Stimulated activated naive CD8-positive, alpha-beta T cell treated with anti-CD3 and anti-CD28 coated beads, Interleukin-15, amount 100 ng/mL, for 72 hours (primary cell): ENCODE measurements at places on chromosomes 13 and 19.
A peak's percentile ranks its signal among the peaks of the same experiment; 100 is the strongest.

DNA sequence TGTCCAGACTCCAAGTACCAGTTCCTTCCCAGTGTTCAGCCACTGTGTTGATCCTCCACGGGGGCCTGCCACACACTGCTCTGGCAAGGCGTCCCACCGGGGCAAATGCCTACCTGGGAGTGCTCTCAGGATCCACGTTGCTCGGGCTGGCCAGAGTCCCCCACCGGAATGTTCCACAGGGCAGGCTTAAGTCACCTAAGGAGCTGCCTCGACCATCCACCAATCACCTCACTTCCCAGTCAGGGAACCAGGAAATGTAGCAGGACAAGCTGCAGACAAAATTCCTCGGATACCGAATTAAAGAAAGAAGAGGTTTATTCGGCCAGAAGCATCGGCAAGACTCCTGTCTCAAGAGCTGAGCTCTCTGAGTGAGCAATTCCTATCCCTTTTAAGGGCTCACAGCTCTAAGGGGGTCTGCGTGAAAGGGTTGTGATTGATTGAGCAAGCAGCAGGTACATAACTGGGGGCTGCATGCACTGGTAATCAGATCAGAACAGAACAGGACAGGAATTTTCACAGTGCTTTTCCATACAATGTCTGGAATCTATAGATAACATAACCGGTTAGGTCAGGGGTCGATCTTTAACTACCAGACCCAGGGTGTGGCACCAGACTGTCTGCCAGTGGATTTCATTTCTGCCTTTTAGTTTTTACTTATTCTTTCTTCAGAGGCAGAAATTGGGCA, 56.9 kb upstream of the EDNRB start:
- DNase-seq, result no peak

DNA sequence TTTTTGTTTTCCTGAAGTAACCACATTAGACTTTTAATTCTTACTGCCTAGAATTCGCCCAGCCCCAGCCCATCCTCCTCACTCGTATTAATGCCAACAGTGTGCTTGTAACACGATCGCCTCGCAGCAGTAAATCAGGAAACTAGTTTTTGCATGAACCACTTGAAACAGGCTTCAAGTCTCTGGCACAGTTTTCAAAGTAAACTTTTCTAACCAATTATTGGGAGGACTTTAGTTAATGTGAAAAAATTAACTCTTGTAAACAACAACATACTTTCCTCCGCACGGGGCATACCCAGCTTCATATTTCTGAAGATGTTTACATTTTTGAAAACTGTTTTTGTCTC, 39.2 kb downstream of the TNFRSF19 start:
- DNase-seq, result no peak

- DNase-seq, result no peak
Measured at GRCh38 chr13:21071924-21072323, 10.5 kb upstream of the LATS2 start.

GRCh38 chr19:41089959-41090358, 1.7 kb downstream of the CYP2A13 start:
- no peak for DNase-seq

- DNase-seq, result no peak
Measured at GRCh38 chr19:5314907-5315298, 25.7 kb downstream of the PTPRS start.

- DNase-seq, result no peak
Measured at GRCh38 chr13:66506979-66507378, 723.2 kb downstream of the PCDH9 start.

DNA sequence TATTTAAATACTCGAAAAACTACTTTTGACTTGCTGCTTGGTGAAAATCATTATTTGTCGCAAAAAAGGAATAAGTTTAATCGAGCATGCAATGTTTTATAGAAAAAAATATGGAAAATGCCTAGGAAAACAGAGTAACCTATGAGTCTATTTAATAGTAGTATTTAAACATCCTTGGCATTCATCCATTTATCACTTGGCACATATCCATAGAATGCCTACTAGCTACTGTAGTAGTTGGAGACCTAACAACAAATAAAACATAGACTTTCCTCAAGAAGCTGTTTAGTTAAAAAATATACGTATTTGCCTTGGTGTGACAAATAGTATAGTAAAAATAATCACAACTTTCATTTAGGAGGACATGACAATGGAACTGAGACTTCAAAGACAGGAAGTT, 302.1 kb downstream of the DIAPH3 start:
- DNase-seq, result no peak

- no peak for DNase-seq
Measured at GRCh38 chr13:53112522-53112921, 83.9 kb downstream of the OLFM4 start.

- no peak for DNase-seq
Measured at GRCh38 chr19:7393459-7393858, 44.7 kb downstream of the ARHGEF18 start.

DNA sequence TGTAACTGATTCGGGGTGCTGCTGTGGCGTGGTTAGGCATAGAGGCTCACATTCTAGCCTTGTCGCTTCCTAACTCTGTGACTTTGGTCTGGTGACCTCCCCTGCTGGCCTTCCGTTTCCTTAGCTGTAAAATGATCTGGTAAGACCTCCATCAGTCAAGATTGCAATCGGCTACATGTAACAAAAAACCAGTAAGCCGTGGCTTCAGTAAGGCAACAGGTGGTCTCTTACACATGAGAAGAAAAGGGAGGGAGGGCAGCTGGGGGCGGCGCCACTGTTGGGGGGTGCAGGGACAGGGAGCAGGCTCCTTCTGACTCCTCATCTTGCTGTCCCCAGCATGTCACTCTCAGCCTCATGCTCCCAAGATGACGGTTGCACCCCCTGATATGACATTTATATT, 148.0 kb downstream of the SIPA1L3 start:
- DNase-seq, result no peak

DNA sequence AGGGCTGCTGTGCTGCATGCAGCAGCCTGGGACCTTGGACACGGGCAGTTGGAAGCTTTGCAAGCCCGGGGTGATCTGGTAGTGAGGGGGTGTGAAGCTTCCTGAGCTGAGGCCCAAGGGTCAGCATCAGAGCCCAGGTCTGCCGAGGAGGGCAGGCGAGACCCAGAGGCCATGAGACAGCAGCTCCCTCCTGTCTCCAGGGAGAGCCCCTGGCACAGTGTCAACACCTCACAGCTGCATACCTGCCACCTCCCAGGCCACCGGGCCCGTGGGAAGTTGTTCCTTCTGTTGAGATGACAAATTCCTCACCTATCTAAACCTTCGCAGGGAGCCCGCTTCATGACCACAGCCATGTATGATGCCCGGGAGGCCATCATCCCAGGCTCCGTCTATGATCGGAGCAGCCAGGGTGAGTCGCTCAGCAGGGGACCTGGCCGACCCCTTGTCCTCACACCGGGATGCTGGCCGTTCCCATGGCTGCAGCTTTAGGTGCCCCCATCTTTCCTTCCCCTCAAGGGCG, 32.1 kb downstream of the CERS1 start:
- DNase-seq, result no peak

DNA sequence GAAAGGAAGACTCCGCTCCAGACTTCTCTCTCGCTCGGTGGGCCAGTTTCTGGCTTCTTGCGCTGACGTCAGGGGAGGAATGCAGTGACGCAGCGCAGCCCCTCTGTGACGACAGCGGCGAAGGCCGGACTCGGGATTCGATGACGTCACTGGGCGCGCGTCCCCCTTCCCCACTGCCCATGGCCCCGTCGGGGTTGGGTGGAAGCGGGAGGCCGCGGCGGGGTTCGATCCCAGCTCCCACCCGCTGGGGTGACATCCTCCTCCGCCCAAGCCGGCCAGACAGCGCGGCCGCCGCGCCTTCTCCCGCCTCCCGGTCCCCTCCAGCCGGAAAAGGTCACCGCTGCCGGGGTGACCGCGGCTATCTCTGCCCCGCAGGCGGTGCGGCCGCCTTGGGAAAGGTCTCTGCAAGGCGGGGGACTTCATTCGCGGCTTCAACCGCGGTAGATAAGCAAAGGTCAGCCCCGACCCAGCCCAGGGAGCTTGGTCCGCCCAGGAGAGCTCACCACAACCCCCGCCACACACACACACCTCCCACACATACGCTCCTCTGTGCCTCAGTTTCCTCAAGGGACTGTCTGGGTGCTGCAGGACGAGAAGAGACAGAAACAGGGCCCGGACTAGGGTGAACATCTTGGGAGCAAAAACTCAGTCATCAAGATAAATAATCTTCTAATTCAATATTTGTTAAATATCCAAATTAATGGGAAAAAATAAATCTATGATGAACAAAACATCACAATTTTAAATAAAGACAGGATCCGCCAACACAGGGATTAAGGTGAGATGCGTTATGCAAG, 844 bp upstream of the RFX1 start:
- DNase-seq, result no peak

DNA sequence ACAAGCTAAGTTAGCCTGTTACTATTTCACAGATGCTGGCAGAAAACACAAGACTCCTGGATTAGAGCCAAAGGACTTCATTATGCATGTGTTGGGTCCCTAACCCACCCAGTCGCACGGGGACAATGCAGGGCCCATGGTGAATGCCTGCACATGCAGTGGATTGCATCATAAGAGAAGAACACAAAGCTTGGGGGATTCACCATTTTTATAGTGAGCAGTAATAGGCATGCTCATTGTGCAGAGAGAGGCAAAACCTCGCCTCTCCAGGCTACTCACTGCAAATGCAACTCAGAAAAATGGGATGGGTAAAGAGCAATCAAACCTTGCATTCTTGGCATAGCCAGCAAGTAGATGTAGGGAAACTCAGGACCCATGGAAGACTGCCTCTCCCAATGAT, 115.8 kb downstream of the DIAPH3 start:
- no peak for DNase-seq

DNA sequence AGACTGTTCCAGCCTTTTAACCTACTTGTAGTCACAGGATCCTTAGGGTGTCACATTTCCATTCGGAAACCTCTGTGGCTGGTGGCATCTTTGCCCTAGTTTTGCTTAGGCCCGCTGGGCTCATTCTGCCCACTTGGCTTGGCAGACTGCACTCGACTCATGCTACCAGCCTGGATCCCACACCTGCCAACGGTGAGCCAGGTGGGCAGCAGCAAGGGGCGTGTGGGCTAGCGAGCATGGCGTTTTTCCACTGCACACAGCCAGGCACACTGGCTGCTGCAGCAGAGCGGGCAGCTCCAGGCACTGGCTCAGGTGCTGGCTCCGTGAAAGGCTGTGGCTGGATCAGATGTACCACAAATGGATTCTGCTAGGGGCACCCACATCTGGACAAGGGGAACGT, 838.2 kb downstream of the SLITRK6 start:
- no peak for DNase-seq

- peak; percentile 71 for DNase-seq
Measured at GRCh38 chr19:13849991-13850909, 26.7 kb upstream of the NANOS3 start.

DNA sequence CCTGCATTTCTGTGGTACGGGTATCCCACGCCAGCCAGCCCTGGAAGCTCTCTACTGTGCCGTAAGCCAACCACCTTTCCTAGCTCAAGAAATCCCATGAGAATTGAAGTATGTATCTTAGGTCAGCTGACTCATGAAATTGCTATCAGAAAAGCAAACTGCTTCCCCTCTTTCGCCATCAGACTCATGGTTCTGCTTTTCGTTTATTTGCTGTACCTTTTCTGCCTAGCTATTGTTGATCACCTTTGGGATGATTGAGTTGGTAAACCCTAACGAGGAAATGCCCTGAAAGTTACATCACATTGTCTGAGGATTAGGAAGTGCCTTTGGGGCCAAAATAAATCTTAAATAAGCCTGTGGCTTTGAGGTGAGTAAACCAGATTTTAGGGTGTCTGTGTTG, at the start of gene ADGRE3:
Gene ADGRE3 (minus strand): TSS at position 81 of the 400 bp plus-strand sequence. CDS start 74 bp downstream, at position 7.
- DNase-seq, result no peak

- DNase-seq, result no peak
Measured at GRCh38 chr13:41978007-41978406, 17.1 kb upstream of the VWA8 start.

DNA sequence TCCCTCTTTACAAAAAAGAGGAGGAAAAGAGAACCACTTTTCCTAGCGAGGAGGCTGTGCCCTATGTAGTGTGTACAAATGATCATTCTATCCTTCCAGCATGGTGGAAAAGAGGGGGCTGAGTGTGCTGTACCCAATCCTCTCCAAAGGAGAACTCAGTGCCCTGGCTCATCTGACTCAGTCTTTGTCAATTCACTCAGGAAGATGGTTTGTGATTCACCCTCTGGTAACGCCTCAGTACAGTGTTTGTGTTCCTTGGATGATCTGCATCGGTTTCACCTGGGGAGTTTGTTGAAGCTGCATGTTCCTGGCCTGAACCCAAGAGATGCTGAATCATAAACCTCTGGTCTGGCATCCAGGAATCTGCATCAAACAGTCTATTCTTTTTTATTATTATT, 18.3 kb upstream of the ENOX1 start:
- peak; percentile 22 for DNase-seq

- no peak for DNase-seq
Measured at GRCh38 chr19:35959968-35960320, 23.8 kb downstream of the LRFN3 start.

GRCh38 chr13:43309311-43309710, 285.9 kb downstream of the DNAJC15 start:
- DNase-seq, result no peak

DNA sequence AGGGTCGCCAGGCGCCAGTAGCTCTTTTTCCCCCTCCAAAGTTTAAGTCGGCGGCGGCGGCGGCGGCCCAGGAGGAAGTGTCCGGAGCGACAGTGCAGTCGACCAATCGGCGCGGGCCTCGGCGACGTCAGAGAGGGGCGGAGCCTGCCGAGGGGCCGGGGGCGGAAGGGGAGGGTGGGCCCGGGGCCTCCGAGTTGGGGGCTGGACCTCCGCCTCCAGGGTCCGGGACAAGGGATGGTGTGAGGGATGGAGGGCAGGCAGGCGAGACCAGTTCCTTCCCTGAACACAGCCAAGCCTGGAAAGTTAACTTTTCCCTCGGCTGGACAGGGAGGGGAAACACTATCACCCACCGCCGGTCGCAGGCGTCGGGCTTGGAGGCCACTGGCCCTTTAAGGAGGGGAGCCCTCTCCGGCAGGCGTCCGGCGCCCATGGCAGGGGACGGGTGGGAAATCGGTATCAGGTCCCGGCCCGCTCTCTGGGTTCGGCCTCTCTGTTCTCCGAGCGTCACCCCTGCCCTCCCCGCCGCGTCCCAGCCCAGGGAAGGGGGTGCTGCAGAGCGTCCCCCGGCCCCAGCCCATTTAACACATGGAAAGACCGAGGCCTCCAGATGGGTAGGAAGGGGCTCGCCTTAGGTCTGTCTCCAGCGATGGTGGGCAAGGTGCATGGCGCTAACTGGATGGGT, at the start of gene PRKD2:
Gene PRKD2 (minus strand): TSS at position 81 of the 682 bp plus-strand sequence. CDS start 744 bp downstream, outside the sequence.
- DNase-seq, result peak; percentile 85

- DNase-seq, result no peak
Measured at GRCh38 chr19:29410601-29411000, 115.2 kb upstream of the VSTM2B start.

GRCh38 chr13:113216254-113217048, 7.0 kb downstream of the CUL4A start:
- DNase-seq, result no peak

- no peak for DNase-seq
Measured at GRCh38 chr19:8721334-8721733, at the start of gene OR2Z1. TSS of gene OR2Z1 (plus strand) at chr19:8721634. CDS start at chr19:8731029, 9,395 bp downstream.

GRCh38 chr19:28632371-28633080, 580.4 kb downstream of the UQCRFS1 start:
- DNase-seq, result no peak
